ENCODE measurements at places on chromosomes 4 and X. TPM values are rescaled to one million over a fixed set of nuclear protein-coding genes. Genes with fewer than 3 reads are reported as not detected.

DNA sequence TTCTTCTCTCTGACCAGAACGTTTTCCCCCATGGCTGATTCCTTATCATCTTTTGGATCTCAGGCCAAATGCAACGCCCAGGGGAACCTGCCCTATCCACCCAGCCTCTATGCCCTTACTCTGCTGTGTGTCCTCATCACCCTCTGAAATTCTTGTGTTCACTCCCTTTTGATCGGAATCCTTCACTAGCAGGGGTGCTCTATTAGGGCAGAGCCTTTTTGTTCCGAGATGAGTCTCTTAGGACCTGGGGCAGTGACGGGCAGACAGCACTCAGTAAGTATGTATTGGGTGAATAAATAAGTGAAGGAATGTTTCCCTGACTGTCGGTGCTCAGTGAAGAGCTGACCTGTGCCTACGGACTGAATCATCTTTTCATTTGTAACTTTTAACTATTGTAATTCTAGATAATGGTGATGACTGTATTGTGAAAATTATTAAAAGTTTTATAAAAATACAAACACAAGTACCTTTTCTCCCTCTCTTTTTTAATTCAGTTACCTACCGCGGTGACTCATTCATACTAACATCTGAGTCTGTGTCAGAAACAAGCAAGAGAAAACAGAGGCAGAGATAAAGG is 4.8 kb upstream of the TENM3 start:
- H3K4me1 ChIP-seq: no peaks in the 10 kb centered on the region
- no peak overlapping the region for H3K4me3 ChIP-seq
- H3K27ac ChIP-seq: no peak overlapping the region
- no peaks in the 10 kb centered on the region for H3K36me3 ChIP-seq
- no peaks in the 10 kb centered on the region for H3K27me3 ChIP-seq
- no peak for DNase-seq

DNA sequence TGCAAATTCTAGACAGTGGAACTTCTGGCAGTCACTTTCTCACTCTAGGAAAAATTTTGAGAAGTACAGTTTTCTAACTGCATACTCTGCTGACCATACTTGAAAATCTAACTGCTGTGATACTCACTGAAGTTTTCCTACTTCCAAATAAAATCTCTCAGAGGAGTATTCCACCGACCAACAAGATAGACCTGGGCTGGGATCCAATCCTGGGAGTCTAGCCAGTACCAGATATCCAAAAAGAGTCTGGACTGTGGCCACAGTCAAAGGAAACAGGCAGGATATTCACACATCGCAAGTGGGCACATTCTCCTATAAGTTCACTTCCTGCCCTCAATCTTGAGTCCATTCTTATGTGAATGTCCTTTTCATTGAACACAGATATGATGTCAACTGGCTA is 1138.7 kb upstream of the PCDH7 start:
- no peaks in the 10 kb centered on the region for H3K27me3 ChIP-seq
- no peak overlapping the region for H3K27ac ChIP-seq
- no peaks in the 10 kb centered on the region for H3K4me1 ChIP-seq
- no peaks in the 10 kb centered on the region for H3K36me3 ChIP-seq

DNA sequence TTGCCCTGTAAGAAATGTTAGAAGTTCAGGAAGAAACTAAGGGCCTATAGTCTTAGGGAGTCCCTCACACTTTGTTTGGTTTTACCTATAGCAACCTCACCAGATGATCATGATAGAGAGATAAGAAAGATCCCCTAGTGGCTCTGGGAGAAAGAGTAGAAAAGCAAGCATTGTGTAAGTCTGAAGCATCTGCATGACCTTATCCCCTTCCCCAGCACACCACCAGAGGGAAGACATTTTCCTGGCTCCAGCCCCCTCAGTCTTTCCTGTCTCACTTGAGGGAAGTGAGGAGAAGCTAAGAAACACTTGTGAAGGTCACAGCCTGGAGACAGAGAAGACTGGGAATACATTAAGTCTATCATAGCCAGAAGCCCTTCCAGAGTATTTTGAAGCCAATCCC is 154.0 kb downstream of the EVC2 start:
- H3K27ac ChIP-seq: no peak overlapping the region
- H3K4me1 ChIP-seq: no peaks in the 10 kb centered on the region
- no peak for DNase-seq
- H3K27me3 ChIP-seq: no peaks in the 10 kb centered on the region
- H3K4me3 ChIP-seq: no peak overlapping the region
- H3K36me3 ChIP-seq: no peaks in the 10 kb centered on the region

DNA sequence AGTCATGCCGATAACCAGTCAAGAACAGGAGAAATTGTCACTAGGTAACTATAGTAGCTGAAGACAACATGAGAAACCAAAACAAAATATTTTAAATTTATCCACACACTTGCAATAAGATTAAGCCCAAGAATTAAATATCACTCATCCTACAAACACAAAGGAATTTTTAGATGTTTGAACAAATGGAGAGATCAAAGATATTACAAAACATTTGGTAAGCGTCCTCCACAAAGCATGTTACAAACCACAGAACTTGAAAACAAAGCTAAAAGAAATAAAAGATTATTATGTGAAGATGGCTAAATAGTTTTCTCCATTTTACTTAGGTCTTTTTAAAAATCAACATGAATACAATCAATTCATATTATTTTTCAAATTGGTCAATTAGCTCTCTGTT is 631.9 kb upstream of the INTU start:
- no peak overlapping the region for H3K27ac ChIP-seq
- H3K4me1 ChIP-seq: no peaks in the 10 kb centered on the region
- H3K36me3 ChIP-seq: no peaks in the 10 kb centered on the region

DNA sequence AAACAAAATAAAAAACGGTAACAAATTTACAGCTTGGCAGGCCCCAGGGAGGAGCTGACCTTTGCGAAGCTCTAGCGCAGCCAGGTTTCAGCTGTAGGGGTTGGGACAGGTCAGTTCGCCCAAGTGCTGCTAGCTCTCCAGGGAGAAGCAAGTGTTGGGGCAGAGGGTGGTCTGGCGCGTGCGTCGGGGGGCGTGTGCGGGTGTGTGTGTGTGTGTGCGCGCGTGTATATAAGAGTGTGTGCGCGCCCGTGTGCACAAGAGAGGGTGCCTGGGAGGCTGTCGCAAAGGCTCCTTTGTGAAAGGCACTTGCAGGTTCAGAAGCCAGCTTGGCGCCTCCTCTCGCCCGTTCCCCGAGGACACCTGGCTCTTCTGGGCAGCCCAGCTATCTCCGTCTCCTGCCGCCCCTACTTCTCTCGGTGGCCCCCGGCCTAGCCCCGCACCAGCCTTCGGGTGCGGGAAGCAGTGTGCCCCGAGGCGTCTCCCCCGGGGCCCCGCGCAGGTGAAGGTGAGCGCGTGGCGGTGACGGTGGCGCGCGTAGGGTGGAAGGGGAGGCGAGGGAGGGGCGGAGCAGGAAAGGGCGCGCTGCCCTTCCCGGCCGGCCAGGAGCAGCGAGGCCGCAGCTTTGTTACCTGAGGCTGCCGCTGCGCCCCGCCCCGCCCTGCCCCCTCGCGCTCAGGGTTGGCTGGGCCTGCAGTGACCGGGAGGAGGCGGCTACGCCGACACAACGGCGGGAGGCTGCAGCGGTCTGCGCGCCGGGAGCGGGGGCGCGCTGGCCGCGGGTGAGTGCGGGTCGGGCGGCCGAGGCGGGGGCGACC is at the start of gene FHDC1:
Gene FHDC1, plus strand, starts transcription at position 693 of the 815 bp plus-strand sequence. CDS start 6,735 bp downstream, outside the sequence.
- H3K4me1 ChIP-seq: peaks cover 33% of the 10 kb centered on the region
- H3K4me3 ChIP-seq: peak within 1 kb of the TSS; percentile 65
- DNase-seq: peak; percentile 92
- no peaks in the 10 kb centered on the region for H3K36me3 ChIP-seq

GRCh38 chrX:28542791-28543190 is 44.5 kb upstream of the IL1RAPL1 start:
- no peak overlapping the region for H3K4me3 ChIP-seq
- no peaks in the 10 kb centered on the region for H3K4me1 ChIP-seq
- H3K27ac ChIP-seq: no peak overlapping the region
- no peak for DNase-seq
- H3K36me3 ChIP-seq: no peaks in the 10 kb centered on the region

DNA sequence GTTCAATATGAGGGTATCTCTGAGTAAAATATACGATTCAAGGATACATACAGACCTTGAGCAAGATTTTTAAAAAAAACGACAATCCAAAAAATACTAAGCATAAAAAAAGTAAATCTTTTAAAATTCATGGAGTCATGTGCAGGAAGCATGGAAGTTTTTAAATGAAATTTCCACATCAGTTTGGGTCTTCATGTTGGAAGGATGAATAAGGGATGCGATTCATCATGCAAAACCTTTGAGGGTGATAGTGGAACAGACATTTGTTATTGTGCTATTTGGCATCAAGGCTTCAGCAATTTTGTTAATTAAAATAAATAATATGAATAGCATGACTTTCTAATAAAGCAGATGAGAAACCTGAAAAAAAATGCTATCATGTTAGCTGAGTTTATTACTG is 815.0 kb upstream of the PCDH10 start:
- no peak overlapping the region for H3K27ac ChIP-seq
- no peak overlapping the region for H3K4me3 ChIP-seq

- H3K27ac ChIP-seq: no peak overlapping the region
- no peak for DNase-seq
- no peaks in the 10 kb centered on the region for H3K27me3 ChIP-seq
- no peaks in the 10 kb centered on the region for H3K36me3 ChIP-seq
- no peaks in the 10 kb centered on the region for H3K4me1 ChIP-seq
- no peak overlapping the region for H3K4me3 ChIP-seq
These were observed 17.5 kb downstream of the FABP2 start for GRCh38 chr4:119304431-119304830.

- peak overlapping the region; percentile 88 for H3K27ac ChIP-seq
- H3K4me3 ChIP-seq: peak overlapping the region; percentile 84
- H3K4me1 ChIP-seq: peaks cover 21% of the 10 kb centered on the region
- DNase-seq: peak; percentile 89
- no peaks in the 10 kb centered on the region for H3K27me3 ChIP-seq
These were observed 529 bp downstream of the DHRSX start for GRCh38 chrX:2500091-2500802.

The NUP54 gene
- polyA plus RNA-seq: 81.5 TPM

The MMAA gene
- polyA plus RNA-seq: 8.3 TPM

The LNX1 gene
- polyA plus RNA-seq: 4.2 TPM

The PCDH19 gene
- polyA plus RNA-seq: 1.4 TPM

The MAGEC3 gene
- 0.92 TPM for polyA plus RNA-seq
